ENCODE measurements at places on chromosomes 16 and 17. TPM values are rescaled to one million over a fixed set of nuclear protein-coding genes. Genes with fewer than 3 reads are reported as not detected.

The CCL1 gene
- total RNA-seq, result not detected

The BFAR gene
- total RNA-seq, result 95.2 TPM

The PGAP3 gene
- total RNA-seq, result 7.8 TPM

The TNP2 gene
- not detected for total RNA-seq

The CD300C gene
- 0.08 TPM for total RNA-seq

The SPNS3 gene
- not detected for total RNA-seq
